H1 (cell line): ENCODE measurements at places on chromosomes 7 and 10.

GRCh38 chr7:3087243-3087755, 43.6 kb upstream of the CARD11 start:
- no peak overlapping the region for H3K4me3 ChIP-seq
- DNase-seq = no peak
- no peak overlapping the region for H3K27ac ChIP-seq
- peaks cover 2% of the 10 kb centered on the region for H3K4me1 ChIP-seq
- H3K36me3 ChIP-seq = no peaks in the 10 kb centered on the region

DNA sequence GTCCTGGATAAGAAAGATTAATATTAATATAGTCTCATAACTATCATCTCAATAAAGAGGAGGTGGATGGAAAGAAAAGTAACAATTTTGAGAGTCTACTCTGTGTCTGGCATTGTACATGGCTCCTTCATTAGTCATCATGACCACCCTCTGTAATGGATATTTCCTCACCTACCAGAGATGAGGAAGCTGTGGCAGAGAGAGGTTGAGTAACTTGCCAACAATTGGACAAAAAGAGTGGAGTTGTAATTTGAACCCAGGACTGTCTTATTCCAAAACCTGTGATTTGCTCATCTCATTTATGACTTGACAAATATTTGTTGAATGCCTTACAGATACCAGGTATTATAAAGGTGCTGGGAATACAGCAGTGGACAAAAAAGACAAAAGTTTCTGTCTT, 2.1 kb upstream of the IDE start:
- H3K4me1 ChIP-seq = peaks cover 2% of the 10 kb centered on the region
- no peak overlapping the region for H3K27ac ChIP-seq
- no peak for DNase-seq
- H3K36me3 ChIP-seq = no peaks in the 10 kb centered on the region
- no peak overlapping the region for H3K4me3 ChIP-seq

DNA sequence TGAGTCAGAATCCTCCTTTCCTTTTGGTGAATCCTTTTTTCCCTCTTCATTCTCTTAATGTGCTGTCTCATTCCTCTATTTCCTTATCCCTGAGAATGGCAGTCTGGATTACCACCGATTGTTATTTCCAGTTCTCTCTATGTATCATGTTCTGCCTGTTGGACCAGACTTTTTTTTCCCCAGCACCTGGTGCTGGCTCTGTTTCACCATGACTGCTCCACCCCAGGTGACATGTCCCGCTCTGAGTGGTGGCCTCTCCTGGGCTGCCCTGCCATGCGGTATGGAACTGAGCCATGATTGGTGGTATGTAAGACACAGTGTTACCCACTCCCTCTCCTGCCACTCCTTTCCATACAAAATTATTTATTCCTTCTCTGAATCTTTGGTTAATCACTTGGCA, 399.9 kb downstream of the GATA3 start:
- H3K36me3 ChIP-seq = no peaks in the 10 kb centered on the region
- H3K27ac ChIP-seq = no peak overlapping the region
- no peaks in the 10 kb centered on the region for H3K4me1 ChIP-seq
- H3K27me3 ChIP-seq = no peaks in the 10 kb centered on the region
- H3K4me3 ChIP-seq = no peak overlapping the region

DNA sequence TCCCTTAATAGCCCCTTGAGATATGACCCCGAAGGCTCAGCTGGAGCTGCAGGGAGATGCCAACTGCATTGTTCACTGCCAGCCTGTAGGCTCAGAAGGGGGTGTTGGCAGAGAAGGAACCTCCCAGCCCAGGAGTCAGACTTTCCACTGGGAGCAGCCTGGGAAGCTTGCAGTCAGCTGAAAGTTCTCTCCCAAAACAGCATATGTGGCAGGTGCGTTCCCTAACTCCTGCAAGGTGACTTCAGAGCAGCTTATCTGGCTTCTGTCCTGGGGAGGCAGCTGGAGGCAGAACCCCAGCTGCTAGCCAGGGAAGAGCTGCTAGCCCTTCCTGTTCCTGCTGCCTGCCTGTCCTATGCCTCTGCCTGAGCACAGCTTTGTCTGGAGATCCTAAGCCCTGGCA, 8.1 kb downstream of the SFTPA2 start:
- no peak for DNase-seq
- no peaks in the 10 kb centered on the region for H3K36me3 ChIP-seq
- H3K4me3 ChIP-seq = no peak overlapping the region

DNA sequence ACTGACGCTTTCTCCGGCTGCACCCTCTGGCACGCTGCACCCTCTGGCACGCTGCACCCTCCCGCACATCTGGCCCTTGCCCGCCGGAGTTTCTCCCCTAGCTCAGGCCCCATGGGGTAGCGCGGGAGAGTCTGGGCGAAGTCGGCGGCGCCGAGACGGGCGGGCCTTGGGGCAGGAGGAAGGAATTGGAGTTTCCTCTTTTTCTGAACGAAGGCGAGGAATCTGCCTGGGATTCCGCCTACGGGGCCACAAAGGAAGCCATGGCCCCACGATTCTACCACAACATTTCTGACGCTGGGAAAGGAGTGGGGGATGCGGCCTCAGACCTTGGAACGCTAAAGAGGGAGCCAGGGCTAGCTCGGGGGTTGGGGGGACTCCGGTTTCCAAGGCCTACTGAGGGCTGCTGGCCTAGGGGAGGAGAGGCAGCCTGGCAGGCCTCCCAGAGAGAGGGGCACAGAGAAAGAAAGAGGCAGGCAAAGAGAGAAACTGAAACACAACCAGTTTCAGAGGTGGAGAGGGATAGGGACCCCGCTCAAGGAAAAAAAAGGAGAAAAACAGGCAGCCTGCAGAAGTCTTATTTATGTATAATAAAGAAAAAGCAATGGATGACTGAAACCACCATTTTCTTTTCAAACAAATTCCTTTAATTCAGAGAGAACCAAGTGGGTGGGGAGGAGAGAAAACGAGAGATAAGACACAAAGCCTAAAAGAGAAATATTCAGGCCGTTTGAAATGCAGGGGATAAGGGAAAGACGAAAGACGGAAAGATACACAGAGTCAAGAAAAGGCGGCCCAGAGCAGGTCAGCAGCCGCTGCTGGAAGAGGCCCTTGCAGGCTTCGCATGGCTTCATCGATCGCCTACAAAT, 4.3 kb downstream of the TLX1 start:
- no peaks in the 10 kb centered on the region for H3K36me3 ChIP-seq
- no peak for DNase-seq
- no peak overlapping the region for H3K4me3 ChIP-seq
- H3K4me1 ChIP-seq = peaks cover 8% of the 10 kb centered on the region
- peaks cover 100% of the 10 kb centered on the region for H3K27me3 ChIP-seq
- no peak overlapping the region for H3K27ac ChIP-seq

- no peak overlapping the region for H3K27ac ChIP-seq
- no peak for DNase-seq
- no peaks in the 10 kb centered on the region for H3K27me3 ChIP-seq
- H3K4me3 ChIP-seq = no peak overlapping the region
These were observed 113.0 kb downstream of the EXOC4 start for GRCh38 chr7:133365917-133366316.

DNA sequence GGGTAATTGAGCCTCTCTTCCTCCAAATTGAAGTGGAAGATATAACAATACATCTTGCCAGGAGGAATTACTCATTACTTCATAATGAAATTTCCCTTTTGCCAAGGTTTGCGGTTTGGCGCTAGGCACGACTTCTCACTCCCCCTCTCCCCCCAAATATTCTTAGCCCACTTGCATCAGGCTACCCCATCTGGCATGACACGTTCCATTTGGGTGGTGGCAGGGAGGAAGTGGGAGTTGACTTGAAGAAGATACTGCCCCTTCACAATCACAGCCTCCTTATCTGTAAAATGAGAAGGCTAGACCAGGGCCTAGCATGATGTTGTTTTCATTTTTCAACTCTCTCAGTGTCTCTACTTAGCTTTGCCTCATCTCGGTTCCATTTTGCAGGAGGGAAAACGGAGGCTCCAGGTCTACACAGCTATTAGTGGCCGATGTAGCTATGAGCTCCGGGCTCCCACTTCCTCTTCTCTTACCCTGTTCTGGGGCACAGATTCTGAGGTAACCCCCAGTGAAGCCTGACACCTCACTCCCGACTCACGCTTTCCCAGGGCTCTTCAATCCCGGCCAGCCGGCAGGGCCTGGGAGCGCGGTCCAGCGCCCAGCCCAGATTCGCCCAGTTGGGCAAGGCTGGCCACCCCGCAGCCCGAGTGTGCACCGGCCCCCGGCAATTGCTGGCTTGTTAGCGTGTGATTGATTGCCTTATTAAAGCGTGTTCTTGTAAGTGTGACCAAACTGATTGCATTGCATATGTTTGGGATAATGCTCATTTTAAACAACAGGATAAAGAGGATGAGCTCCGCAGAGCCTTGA, 6.5 kb downstream of the EVX1 start:
- peaks cover 30% of the 10 kb centered on the region for H3K4me1 ChIP-seq
- DNase-seq = no peak
- no peak overlapping the region for H3K4me3 ChIP-seq

DNA sequence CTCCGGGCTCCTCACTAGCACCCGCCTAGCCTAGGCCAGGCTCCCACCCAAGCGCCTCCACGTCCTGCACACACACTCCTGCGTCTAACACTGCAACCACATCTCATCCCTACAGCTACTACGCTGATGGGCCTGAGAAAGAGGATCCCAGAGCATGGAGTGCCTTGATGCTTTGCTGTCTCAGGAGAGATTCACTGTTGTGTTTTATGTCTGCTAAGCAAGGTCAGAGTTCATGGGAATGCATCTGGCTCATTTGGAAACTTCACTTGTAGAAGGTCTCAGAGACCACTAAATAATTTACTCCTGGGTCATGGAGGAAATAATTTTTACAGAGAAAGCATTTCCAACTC, 88.7 kb downstream of the SLIT1 start:
- no peak for DNase-seq
- H3K27ac ChIP-seq = no peak overlapping the region
- peaks cover 6% of the 10 kb centered on the region for H3K4me1 ChIP-seq
- no peaks in the 10 kb centered on the region for H3K36me3 ChIP-seq
- no peak overlapping the region for H3K4me3 ChIP-seq
- no peaks in the 10 kb centered on the region for H3K27me3 ChIP-seq

GRCh38 chr10:122864194-122864592, 15.2 kb downstream of the FAM24B start:
- no peaks in the 10 kb centered on the region for H3K36me3 ChIP-seq
- H3K27me3 ChIP-seq = no peaks in the 10 kb centered on the region
- no peak overlapping the region for H3K4me3 ChIP-seq
- no peak for DNase-seq
- H3K27ac ChIP-seq = no peak overlapping the region

DNA sequence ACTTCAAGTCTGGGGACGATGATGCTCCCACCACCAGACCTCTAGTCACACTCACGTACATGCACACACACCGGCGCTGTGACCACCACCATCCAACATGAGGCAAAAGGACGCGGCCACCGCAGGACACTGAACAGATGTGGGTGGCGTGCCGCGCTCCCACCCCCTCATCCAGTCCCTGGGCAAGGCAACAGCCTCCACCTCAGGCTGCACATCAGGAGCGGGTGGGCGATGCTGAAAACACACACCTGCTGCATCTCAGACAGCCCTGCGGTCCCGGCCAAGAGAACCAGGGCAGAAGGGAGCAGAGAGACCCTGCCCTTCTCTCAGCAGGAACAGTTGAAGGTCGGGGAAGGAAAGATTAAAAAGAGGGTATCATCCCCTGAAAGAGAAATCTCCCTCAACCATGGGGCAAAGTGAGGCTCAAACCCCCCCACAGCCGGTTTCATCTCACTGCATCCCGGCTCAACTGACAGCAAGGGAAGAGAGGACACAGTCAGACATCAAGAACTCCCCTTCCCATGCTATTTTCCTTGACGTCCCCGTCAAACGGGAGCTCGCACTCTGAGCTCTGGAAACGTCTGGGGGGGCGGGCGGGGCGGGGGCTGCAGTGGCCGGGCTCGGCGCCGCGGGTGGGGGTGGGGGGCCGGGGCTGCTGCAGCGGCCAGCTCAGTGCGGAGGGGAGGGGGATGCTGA, 1.1 kb downstream of the CAMK2G start:
- H3K4me3 ChIP-seq = peak overlapping the region; percentile 40; the same call in 1 of the 2 replicates
- H3K36me3 ChIP-seq = peaks cover 4% of the 10 kb centered on the region; the same call in 1 of the 2 replicates
- peaks cover 13% of the 10 kb centered on the region for H3K4me1 ChIP-seq
- no peak for DNase-seq
- no peak overlapping the region for H3K27ac ChIP-seq
- no peaks in the 10 kb centered on the region for H3K27me3 ChIP-seq

GRCh38 chr7:149381245-149381644, 79.6 kb downstream of the ZNF777 start:
- H3K27ac ChIP-seq = no peak overlapping the region
- no peaks in the 10 kb centered on the region for H3K27me3 ChIP-seq
- no peak for DNase-seq
- no peaks in the 10 kb centered on the region for H3K36me3 ChIP-seq

- no peaks in the 10 kb centered on the region for H3K4me1 ChIP-seq
- H3K27me3 ChIP-seq = no peaks in the 10 kb centered on the region
- no peak overlapping the region for H3K4me3 ChIP-seq
- no peak for DNase-seq
- H3K27ac ChIP-seq = no peak overlapping the region
These were observed 692.3 kb upstream of the GALNT17 start for GRCh38 chr7:70439651-70440050.

GRCh38 chr7:138919216-138919615, 62.0 kb downstream of the KIAA1549 start:
- H3K27me3 ChIP-seq = no peaks in the 10 kb centered on the region
- DNase-seq = no peak
- no peak overlapping the region for H3K4me3 ChIP-seq
- no peaks in the 10 kb centered on the region for H3K4me1 ChIP-seq
- H3K27ac ChIP-seq = no peak overlapping the region

DNA sequence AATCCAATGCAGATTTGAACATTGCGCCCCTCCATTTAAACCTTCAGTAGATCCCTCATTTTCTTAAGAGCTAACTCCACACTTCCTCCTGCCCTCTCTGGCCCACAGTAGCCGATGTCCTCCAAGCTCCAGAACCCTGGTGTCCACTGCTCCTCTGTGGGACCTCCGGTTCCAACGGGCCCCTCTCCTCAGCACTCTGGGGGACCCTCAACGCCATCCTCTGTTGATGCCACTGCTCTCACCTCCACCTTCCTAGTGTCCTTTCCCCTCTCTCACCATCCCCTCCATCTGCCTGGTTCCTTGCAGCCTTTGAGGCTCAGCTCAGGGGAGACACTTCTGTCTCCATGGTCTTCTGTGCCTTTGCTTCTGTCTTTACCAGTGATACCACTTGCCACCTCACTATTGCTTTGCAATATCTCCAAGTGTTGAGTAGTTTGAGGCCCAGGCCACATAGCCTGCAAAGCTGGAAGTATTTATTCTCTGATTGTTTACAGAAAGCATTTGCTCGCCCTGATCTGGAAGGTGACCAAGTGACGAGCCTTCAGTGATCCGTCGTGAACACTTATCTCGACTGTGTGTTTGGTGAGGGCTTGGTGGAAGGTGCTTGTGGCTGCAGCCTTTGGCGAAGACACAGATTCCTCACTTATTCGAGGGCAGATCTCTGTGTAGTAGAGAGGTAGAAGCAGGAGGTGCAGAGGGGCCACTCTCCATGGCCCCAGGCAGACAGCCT, 104.8 kb upstream of the SHH start:
- no peak overlapping the region for H3K4me3 ChIP-seq
- no peaks in the 10 kb centered on the region for H3K27me3 ChIP-seq
- no peak overlapping the region for H3K27ac ChIP-seq

- no peak overlapping the region for H3K4me3 ChIP-seq
- DNase-seq = no peak
- no peak overlapping the region for H3K27ac ChIP-seq
- no peaks in the 10 kb centered on the region for H3K36me3 ChIP-seq
These were observed 17.4 kb upstream of the TMEM236 start for GRCh38 chr10:17734432-17735080.

GRCh38 chr7:50834679-50835078, 52.0 kb upstream of the GRB10 start:
- no peak overlapping the region for H3K4me3 ChIP-seq
- H3K27ac ChIP-seq = no peak overlapping the region
- H3K36me3 ChIP-seq = no peaks in the 10 kb centered on the region
- H3K27me3 ChIP-seq = no peaks in the 10 kb centered on the region
- H3K4me1 ChIP-seq = no peaks in the 10 kb centered on the region
